ENCODE measurements at places on chromosomes 2 and 18. TPM values are rescaled to one million over a fixed set of nuclear protein-coding genes. Genes with fewer than 3 reads are reported as not detected.

- DNase-seq, result no peak
- H3K4me3 ChIP-seq, result no peak overlapping the region
- H3K36me3 ChIP-seq, result no peaks in the 10 kb centered on the region
Observed at GRCh38 chr2:172921532-172922236, 154.0 kb upstream of the MAP3K20 start.

CYBRD1 gene
- 12.4 TPM for total RNA-seq

TLX2 gene
- 0.40 TPM for total RNA-seq

DNA sequence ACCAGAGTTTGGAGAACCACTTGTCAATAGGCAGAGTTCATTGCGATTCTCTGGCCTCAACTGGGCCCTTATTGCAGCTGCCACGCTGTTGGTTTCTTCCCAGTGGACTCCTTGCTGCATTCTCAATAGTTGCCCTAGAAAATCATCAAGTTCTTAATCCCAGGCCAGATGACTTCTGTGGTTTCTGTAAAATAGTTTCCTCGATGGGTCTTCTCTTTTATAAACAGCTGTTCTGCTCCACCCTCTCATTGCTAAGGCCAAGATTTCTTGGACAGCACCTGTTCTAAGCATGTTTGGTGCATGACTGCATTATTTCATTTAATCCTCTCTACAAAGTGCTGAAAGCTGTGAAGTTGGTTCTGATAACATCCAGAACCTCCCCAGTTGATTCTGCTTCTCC lies 131.0 kb downstream of the BCL2L11 start:
- no peak overlapping the region for H3K27ac ChIP-seq
- DNase-seq, result no peak
- no peaks in the 10 kb centered on the region for H3K4me1 ChIP-seq
- no peaks in the 10 kb centered on the region for H3K36me3 ChIP-seq
- H3K4me3 ChIP-seq, result no peak overlapping the region
